Left cardiac atrium (tissue), 4 donors: ENCODE measurements at places on chromosomes 11 and 22.

DNA sequence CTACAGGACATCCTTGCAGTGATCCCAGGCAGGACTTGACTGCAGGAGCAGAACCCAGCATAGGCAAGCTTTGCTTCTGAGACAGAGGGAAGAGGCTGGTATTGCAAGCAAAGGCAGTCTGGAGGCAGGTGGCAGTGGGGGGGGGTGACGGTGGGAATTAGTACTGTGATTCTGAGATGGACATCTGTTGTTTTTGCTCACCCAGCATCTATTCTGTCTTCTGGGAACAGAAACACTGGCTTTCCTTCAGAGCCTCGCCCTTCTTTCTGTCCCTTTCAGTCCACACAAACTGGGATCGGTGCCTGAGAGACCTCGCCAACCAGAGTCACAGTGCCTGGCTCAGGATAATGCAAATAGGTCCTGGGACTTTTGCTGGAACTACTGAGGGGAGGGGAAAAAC, 31.2 kb upstream of the RASL10A start:
- no peak for DNase-seq

DNA sequence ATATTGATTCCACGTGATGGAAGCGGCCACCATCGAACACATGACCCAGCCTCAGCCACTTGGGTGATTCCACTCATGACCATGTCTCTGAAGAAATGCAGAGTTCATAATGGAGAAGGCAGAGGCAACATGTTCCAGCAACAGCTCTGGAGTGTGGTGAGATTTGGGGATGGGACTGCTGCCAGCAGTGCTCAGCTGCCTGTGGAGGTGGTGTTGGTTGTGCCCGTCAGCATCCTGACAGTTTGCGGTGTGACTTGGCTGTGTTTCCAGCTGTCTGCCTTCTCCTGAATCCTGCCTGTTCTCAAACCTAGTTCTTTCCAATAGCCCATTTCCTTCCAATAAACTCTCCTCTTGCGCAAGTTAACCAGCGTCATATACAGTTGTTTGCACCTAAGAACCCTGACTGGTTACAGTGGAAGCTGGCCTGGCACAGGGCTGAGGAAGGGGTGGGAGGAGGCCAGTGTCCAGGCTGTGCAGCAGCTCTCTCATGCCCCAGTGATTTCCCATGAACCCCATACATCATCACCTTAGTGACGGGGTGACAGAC, 22.0 kb upstream of the OR8B8 start:
- DNase-seq, result peak; percentile 69

DNA sequence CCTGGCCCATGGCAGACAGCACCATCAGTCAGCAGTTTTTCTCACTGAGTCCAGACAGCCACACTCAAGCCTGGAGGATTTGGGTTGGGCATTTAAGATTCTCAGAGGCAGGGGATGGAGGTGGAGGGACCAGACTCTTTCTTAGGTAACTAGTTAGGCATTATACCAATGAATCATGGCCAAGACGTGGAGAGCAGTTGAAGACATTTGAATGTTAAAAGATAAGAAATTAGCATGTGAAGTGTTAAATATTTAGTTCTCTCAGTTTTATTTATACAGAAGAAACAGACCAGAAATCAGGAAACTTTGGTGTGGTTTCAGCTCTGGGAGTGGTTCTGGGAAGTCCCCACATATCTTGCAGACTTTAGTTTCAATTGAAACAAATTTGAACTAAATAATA, 9.9 kb downstream of the GTF2H1 start:
- no peak for DNase-seq

GRCh38 chr11:90916706-90917105, 693.9 kb upstream of the CHORDC1 start:
- DNase-seq, result no peak

GRCh38 chr11:109668973-109669634, 247.1 kb downstream of the C11orf87 start:
- DNase-seq, result no peak

- no peak for DNase-seq
Observed at GRCh38 chr22:17597217-17597616, 31.3 kb downstream of the ATP6V1E1 start.

DNA sequence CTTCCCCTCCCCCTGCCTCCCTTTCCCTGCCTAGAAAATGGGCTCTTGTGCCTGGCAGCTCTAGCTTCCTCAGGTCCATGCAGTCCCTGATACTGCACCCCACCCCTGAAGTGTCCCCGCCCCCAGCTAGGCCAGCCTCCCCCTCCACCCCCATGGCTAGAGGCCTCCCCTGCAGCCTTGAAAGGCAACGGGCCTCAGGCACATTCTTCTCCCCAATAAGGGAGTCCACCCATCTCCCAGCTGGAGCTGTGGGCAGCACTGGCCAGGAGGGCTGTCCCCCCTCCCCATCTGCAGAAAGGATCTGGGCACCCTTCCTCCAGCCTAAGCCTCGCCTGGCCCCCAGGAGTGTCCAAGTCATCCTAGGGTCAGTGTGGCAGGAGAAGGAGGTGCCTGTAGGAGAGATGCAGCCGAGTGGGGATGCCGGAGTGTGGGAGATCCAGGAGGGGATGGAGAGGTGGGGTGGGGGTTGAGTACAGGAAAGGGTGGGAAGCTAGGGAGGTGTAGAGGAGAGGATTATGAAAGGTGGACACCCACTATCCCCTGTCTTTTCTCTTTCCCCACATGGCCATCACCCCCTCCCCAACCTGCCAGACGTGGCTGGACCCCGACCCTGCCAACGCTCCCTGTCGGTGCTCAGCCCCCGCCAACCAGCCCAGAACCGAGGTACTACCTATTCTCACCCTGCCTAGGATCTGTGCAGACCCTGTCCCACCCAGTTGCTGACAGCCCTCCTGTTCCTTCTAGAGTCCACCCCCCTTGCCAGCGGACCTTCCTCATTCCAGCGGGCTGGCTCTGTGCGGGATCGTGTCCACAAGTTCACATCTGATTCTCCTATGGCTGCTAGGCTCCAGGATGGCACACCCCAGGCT, 9.3 kb downstream of the SMTN start:
- no peak for DNase-seq

DNA sequence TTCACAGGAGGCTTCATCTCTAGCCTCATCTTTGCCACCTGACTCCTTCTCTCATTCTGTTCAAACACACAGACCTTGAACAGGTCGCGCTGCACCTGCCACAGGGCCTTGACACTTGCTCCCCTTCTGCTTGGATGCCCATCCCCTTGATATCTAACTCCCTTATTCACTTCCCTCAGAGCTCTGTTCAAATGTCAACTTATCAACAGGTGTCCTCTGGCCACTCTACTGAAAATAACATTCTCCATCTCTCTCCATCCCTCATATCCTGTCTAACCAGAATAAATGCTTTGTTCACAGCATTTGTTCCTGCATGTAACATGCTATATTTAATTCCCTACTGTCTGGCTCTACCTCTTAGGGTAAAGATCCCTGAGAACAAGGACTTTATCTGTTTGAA, 67.2 kb upstream of the DRD2 start:
- DNase-seq, result no peak

DNA sequence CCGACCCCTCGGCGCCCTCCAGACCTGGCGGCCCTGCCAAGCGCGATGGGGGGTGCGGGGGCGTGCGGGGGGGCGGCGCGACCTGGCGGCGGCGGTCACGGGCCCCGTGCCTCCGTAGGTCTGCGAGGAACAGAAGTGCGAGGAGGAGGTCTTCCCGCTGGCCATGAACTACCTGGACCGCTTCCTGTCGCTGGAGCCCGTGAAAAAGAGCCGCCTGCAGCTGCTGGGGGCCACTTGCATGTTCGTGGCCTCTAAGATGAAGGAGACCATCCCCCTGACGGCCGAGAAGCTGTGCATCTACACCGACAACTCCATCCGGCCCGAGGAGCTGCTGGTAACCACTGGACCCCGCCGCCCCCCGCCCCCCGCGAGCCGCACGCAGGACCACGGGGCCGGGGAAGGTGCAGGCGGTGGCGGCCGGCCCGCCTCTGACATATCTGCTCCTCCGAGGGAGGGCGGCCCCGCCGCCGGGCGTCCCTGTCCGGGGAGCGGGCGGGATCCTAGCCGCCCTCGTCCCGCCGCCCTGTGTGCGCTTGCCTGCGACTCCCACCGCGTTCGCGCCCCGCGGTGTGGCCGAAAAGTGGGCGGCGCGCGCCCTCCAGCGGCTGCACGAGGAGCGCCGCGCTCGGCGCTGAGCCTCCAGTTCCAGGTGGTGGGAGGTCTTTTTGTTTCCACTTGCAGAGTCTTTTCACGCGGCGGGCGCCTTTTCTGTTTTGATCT, 2.1 kb downstream of the CCND1 start:
- peak; percentile 83 for DNase-seq

GRCh38 chr11:3231550-3231850, 717 bp downstream of the MRGPRE start:
- DNase-seq, result no peak

DNA sequence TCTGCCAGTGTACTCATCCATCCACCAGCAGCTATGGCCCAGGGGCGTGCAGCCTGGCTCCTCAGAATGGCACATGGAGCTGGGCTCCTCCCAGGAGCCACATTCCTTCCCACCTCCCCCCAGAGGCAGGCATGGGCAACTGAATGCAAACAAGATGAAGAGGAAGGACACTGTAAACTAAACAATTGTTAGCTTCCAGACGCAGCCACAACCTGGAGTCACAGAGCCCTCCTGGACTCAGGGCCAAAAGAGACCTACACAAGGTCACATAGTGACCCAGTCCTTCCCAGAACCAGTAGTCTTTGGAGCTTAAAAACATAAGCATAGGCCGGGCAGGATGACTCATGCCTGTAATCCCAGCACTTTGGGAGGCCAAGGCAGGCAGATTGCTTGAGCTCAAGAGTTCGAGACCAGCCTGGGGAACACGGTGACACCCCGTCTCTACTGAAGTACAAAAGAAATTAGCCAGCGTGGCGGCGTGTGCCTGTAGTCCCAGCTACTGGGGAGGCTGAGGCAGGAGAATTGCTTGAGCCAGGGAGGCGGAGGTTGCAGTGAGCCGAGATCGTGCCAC, 30.7 kb upstream of the CLDN5 start:
- no peak for DNase-seq

DNA sequence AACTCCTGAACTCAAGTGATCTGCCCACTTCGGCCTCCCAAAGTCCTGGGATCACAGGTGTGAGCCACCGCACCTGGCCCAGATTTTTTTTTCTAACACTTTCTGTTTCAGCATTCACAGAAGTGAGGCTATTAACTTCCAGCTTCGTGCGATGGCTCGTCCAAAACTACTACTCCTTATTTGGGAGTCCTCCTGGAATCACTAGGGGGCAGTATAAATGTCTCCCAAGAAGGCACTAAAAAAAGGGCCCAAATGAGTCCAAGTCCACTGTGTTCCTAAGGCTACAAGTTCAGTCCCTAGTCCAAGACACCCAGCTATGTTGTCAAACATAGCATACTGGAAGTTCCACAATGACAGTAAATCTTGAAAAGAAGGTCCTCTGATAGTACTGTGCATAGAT, 63.2 kb upstream of the BIRC3 start:
- DNase-seq, result no peak

- DNase-seq, result no peak
Observed at GRCh38 chr11:62919476-62919875, 1.7 kb downstream of the CHRM1 start.

DNA sequence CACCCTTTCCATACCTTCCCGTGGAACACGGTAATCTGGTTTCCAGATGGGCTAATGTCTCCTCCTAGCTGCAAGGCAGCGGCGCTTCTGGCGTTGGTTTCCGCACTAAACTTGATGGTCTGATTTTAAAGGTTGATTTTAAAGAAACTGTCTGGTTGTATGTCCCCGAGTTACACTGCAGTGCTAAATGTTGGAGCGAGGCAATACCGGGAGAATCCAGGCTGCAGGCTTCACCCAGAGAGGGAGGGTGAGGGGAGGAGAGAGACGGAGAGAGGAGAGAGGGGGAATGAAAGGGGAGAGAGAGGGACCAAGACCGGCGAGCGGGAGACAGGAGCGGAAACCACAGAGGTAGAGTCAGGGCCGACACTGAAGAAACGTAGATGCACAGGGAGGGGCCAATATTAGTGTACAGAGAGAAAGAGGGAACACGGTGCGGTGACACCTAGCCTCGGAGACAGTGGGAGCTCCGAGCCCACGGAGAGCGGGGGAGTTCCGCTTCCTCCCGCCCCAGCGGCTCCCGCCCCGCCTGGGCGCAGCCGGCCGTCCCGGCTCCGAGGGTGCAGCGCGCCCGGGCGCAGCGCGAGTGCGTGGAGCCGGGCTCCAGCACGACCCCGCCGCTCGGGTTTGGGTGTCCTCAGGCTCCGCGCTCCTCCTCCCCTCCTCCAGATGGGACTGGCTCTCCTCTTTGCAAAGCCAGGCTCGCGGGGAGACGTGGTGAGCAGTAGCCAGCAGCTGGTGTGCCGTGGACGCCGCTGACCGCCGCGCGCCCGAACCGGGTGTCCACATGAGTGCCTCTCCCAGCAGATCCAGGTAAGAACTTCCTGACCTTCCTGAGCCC, 71.9 kb upstream of the GRAMD1B start:
- DNase-seq, result no peak

DNA sequence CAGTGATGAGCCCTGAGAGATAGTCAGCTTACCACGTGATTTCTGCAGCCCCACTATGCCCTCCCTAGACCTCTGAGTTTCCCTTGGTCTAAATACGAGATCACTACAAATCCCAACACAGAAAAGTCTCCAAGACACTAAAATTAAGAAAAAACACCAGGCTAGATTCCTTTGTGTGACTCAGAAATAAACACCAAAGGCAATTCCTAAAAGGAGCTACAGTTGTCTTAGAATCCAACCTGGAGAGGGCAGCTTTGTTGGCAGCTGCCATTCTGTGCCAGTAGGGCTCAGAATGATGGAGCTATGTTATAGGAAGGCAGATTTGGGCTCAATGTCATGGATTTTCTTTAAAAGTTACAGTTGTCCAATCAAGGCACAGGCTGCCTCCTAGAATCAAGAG, 37.1 kb upstream of the HMGXB4 start:
- no peak for DNase-seq

GRCh38 chr11:93858121-93858775, 7.8 kb upstream of the VSTM5 start:
- DNase-seq, result no peak

DNA sequence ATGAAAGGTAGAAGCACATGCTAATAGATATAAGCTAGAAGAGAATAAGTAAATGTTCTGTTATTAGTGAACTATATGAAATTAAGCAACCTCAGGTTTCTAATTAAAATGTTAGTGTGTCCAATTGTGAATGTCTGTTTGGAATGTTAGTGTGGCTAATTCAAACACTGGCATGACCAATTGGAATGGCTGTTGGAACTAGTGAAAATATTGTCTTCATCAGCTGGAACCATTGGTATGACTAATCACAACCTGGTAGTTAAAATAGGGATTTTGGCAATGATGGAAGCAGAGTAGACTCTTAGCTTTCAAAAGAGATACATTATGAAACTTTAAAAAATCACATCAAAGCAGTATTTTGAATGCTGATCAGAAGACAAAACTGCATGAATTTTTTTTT, 66.8 kb downstream of the CYB5R2 start:
- DNase-seq, result no peak

- DNase-seq, result no peak
Observed at GRCh38 chr11:1453611-1454034, 33.0 kb downstream of the MOB2 start.
